ENCODE measurements at places on chromosomes 7 and 10.

- DNase-seq, result no peak
Observed at GRCh38 chr10:48683868-48684267, 805 bp upstream of the WDFY4 start.

DNA sequence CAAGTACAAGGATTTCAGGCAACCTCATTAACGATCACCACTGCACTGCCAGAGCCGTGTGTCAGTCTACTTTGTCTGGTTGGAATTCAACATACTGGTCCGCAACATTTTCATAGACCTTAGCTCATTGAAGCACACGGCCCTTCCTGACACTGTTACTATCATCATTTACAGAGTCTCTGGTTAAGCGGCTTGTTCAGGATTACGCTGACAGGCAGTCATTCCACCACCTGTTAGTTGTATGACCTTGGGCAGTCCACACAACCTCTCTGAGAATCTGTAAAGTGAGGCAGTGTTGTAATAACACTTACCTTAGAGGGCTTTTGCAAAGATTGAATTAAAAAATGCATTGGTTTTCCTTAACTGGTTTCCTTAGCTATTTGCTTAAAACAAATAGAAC, 112.6 kb downstream of the AOAH start:
- DNase-seq, result no peak

DNA sequence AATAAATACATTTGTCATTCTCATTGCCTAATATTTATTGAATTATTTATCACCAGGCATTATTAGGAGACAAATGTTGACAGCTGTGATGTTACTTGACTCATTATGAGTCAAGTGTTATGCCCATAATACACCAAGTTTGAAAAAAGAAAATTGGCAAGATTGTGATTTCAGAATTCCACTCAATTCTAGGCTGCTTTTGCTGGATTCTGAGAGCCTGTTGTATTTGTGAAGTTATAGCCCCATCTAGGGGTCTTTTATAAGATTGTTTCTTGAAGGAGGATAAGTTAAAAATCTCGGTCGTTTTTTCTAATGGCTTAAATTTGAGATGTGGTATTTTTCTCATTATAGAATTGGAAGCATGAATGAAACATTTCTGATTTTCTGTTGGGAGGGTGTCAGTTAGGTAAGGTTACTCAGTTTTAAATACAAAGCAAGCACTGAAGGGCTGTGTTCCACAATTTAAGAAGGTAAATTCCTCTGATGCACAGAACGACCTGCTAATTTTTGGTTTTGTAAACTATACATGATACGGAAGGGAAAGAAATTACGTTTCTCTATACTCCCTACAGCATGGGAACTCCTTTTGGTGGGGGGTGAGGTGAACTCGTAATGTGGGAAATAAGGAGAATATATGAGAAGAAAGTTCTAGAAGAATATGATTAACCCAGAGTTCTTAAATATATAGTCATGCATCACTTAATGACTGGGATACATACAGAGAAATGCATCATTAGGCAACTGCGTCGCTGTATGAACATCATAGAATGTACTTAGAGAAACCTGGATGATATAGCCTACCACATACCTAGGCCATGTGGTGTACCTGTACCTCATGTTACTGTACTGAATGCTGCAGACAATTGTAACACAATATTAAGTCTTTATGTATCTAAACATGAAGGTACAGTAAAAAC, 2.6 kb downstream of the STK31 start:
- DNase-seq, result no peak

DNA sequence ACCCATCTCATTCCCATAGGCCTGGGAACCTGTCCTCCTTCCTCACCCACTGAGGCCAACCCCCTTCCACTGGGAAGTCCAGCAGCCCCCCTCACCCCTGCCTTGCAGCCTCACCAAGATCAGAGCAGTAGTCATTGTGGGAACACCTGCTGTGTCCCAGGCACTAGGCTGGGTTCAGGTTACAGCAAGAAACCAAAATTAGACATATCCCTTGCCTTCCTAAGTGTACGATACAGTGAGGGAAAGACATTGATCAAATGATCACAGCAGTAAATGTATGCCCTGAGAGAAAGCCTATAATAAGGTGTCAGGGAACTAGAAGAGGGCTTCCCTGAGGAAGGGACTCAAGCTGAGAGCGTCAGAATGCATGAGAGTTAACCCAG, 17.0 kb upstream of the C10orf105 start:
- DNase-seq, result no peak

GRCh38 chr7:151371266-151371665, 29.7 kb downstream of the NUB1 start:
- no peak for DNase-seq

Data from stimulated activated CD4-positive, alpha-beta T cell treated with anti-CD3 and anti-CD28 coated beads, TNF-alpha, amount 100 ng/mL, for 1 hour (primary cell).